Fibroblast of skin of scalp (primary cell): ENCODE measurements at places on chromosomes 2 and 18.

GRCh38 chr2:237209885-237210284, 124.2 kb downstream of the COPS8 start:
- DNase-seq: no peak

DNA sequence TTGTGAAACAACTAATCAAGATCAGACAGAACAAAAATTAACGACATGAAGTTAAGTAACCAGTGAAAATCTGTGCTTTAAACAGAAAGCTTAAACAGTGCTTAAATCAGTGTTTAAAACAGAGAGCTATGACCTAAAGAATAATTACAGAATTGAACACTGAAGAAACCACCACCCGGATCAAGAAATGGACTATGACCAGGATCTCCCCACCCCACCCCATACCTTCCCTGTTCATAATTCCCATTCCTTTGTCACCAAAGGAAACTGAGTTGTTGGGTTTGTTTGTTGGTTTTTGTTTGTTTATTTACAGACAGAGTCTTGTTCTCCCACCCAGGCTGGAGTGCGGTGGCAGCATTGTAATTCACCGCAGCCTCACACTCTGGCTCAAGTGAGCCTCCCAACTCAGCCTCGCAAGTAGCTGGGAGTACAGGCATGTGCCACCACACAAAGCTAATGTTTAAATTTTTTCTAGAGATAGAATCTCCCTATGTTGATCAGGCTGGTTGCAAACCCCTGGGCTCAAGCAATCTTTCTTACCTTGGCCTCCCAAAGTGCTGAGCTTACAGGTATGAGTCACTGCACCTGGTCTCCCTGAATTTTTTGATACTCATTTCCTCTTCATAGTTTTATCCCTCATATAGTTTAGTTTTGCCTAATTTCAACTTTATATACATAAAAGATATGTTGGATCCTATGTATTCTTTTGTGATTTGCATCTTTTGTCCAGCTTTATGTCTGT, 8.2 kb upstream of the ALPG start:
- DNase-seq: no peak

- no peak for DNase-seq
Measured at GRCh38 chr2:31694444-31694843, 113.7 kb upstream of the SRD5A2 start.

GRCh38 chr2:107412209-107412904, 414.3 kb upstream of the RGPD4 start:
- DNase-seq: peak; percentile 81

- DNase-seq: no peak
Measured at GRCh38 chr2:31688282-31688681, 107.5 kb upstream of the SRD5A2 start.

GRCh38 chr2:172335736-172336135, 91.7 kb upstream of the ITGA6 start:
- no peak for DNase-seq

GRCh38 chr2:65528241-65528574, 95.8 kb upstream of the SPRED2 start:
- DNase-seq: no peak

DNA sequence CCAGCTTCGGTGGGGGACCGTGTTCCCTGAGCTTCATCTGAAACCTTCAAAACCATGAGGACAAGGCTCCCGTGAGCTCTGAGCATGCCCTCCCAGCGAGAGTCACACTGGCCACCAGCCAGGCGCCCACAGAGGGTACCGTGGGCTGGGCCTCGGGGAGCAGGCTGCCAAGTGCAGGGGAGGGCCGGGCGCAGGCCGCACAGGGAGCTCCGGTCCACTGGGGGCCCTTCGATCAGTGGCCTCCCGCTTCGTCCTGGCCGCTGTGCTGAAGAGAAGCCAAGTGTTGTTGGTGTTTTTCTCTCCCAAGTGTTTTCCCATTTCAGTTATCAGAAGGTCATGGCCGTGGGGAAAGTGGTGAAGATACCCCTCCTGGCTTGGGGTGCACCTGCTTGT, 144.4 kb downstream of the PTGR3 start:
- no peak for DNase-seq

GRCh38 chr2:143582046-143582747, 453.0 kb downstream of the ARHGAP15 start:
- DNase-seq: peak; percentile 57

DNA sequence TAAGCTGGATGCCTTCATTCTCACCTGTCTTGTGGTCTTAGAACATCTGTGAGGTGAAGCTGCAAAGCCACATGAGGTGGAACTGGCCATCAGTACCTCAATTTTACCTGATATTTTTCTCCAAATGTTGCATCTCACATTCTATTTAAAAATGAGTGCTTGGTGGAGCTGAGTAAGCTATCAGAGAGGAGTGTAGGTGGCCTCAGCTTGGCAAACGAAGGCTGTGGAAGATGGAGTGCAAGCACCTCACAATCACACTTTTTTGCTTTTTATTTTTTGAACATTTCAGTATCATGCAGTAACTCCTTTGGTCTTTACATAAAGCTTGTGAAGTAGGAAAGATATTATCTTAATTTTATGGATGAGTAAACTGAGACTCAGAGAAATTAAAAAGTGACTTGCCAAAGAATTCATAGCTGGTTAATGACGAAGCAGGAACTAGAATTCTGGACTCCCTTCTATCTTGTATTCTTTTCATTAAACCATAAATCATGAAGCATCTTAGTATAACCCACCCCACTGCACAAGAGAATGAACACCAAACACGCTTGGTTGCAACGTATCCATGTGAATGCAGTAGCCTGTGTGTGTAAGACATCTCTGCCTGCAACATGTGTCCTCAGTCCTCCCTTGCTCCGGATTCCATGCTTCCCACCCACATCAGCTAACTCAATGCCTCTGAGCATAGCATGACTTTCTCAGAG, 27.2 kb downstream of the C2orf49 start:
- DNase-seq: no peak
